ENCODE measurements at places on chromosomes 11 and 22. TPM values are rescaled to one million over a fixed set of nuclear protein-coding genes. Genes with fewer than 3 reads are reported as not detected.

Gene BIRC3
- 4.6 TPM for total RNA-seq

Gene APOA4
- not detected for total RNA-seq

Gene IGSF9B
- 2.9 TPM for total RNA-seq

Gene OR51B5
- not detected for total RNA-seq

Gene YPEL4
- not detected for total RNA-seq

Gene MAPK8IP2
- 1.0 TPM for total RNA-seq

Gene MS4A6E
- total RNA-seq: not detected

Gene UPK2
- not detected for total RNA-seq

Gene HINFP
- total RNA-seq: 32.2 TPM

Gene TMEM191C
- 0.98 TPM for total RNA-seq

Gene KIRREL3
- total RNA-seq: 2.2 TPM

Gene MEI1
- total RNA-seq: 0.13 TPM

Gene PTPRJ
- total RNA-seq: 69.2 TPM

Gene UBQLNL
- total RNA-seq: 0.25 TPM

Gene CASP5
- total RNA-seq: not detected

Gene MPPED1
- total RNA-seq: not detected

Gene CDCA5
- total RNA-seq: 2.8 TPM

Gene ARHGAP42
- total RNA-seq: 21.7 TPM

Gene LRRC4C
- 0.51 TPM for total RNA-seq

Gene PGGHG
- 14.6 TPM for total RNA-seq

Gene GALNT18
- total RNA-seq: 2.8 TPM

Gene CNIH2
- 0.63 TPM for total RNA-seq

Gene MFRP
- not detected for total RNA-seq

Gene SAA1
- not detected for total RNA-seq

Gene NCAPH2
- 27.3 TPM for total RNA-seq

Gene TMEM258
- 62.7 TPM for total RNA-seq

Gene RAB3IL1
- total RNA-seq: 0.49 TPM

Gene CAPN5
- total RNA-seq: 7.7 TPM

Gene APOA5
- total RNA-seq: not detected

Gene ANGPTL5
- not detected for total RNA-seq

Gene GTSE1
- total RNA-seq: 1.3 TPM

Gene TMEM123
- 114 TPM for total RNA-seq

Gene TPST2
- 26.2 TPM for total RNA-seq

Gene CRYBB3
- total RNA-seq: not detected

Gene PATE4
- not detected for total RNA-seq

Gene CALCA
- not detected for total RNA-seq

Gene DMC1
- total RNA-seq: 0.98 TPM

Gene ESAM
- 35.7 TPM for total RNA-seq

Gene FAM118A
- total RNA-seq: 7.6 TPM

Data from mesangial cell (primary cell).